ENCODE measurements at places on chromosomes 3 and 15.

DNA sequence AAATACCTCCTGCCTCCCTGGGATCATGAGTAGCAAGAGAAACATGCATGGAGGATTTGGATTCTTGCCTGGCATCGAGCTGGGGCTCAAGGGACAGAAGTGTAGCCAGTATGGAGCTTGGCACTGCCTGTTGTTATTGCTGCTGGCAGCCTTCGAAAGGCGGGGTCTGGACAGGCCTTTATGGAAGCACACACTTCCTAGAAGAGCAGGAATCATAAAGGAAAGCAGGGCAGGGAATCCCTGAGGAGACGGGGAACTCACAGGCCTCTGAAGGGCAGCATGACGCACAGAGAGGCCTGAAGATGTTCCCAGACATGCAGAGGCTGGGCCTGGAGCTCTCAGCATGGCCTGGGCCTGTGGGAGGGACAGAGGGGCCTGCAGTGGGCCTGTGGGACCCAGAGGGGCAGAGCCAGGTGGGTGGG lies 18.6 kb upstream of the SLC41A3 start:
- no peak for DNase-seq

- no peak for DNase-seq
Measured at GRCh38 chr3:6516694-6517093, 344.2 kb upstream of the GRM7 start.

DNA sequence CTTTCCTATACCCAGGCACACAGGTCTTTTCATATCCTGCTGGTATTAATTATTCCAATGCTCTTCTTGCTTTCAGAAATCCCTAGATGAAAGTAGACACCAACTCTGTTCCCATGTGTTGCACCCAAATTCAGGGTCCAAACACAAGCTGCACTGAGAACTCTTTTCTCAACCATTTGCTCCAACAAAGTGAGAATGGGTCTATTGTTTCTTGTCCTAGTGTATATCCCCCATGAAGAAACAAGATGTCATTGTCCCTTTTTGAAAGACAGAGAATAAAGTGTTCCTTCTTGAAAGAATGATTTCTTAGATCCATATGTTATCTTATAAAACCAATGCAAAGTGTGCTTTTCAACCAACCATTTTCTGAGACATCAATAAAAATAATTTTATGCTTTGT lies 353.7 kb downstream of the CNTN6 start:
- DNase-seq, result no peak

- DNase-seq, result peak; percentile 16
Measured at GRCh38 chr15:90306560-90306959, 41.1 kb downstream of the NGRN start.

DNA sequence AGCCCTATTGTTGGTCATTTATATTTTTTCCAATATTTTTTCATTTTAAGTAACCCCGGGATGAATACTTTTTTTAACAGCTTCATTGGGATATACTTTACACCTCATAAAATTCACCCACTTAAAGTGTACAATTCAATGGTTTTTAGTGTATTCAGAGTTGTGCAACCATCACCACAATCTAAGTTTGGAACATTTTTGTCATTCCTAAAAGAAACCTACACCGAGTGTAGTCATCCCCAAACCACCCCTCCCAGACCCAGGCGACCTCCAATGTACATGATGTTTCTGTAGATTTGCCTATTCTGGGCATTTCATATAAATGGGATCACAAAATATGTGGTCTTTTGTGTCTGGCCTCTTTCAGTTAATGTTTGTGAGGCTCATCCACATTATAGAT lies 118.3 kb upstream of the FRMD4B start:
- no peak for DNase-seq

GRCh38 chr3:148255981-148256969 lies 441.4 kb upstream of the AGTR1 start:
- DNase-seq, result no peak

GRCh38 chr3:165545059-165545458 lies 292.2 kb downstream of the BCHE start:
- DNase-seq, result no peak

DNA sequence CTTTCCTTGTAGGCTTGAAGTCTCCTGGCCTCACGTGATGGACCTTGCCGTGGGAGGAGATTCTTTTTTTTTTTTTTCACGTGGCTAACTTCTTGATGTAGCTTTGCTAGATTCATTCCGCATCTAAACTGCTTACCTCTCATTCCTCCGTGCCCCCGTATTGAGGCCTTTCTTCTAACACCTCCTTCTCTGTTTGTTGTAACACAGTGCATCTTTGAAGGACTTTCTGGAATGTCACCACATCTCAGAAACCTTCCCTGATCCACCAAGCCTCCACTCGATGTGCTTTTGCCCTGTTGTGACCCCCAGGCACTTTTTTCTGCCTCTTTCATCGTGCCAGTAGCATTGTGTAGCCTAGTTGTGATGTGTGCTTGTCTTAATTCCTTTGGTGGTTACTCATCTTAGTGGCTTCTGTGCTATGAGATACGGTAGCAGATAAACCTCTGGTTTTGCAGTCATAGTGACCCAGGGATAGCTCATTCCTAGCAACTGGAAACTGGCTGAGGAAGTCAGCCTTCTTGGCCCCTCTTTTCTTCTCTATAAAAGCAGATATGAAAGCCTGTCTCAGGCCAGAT lies 1.6 kb upstream of the BNC1 start:
- no peak for DNase-seq

DNA sequence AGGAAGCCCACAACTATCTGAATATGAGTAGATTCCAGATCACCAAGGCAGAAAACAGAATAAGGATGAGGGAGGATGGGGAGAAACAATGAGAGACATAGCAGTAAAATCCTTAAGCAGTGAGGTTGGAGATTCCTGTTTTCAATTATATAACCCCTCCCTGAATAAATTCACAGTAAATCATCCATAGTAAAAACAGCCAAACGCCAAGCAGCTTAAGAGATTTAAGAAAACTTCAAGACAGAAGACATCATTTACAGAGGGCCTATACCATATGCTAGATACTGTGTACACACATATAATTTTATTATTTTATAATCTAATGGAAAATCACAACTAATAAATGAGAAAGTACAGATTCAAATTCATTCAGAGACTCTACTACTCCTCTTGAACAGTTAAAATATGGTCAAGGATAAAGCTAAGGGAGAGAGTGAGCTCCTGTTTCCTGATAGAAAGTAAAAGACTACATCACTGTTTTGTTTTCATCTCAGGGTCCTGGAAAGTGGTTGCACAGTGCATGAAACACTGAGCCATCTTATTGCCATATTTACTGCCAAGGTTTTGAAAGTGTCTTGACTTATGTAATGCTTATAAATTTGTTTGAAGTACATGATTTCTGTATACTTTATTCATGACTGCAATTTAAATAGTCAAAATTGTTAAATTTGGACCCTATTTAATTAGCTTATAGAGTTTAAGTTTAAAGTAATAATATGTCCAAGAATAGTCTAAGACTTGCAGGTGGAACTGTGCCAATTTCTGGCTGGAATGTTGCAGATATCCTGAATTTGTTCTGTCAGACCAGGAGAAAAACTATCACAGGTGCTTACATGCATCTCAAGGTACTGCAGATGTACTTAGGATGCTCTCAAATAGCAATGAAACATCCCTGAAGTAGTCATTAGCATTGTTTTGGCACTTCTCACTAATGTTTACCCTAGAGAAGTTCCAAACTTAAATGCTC lies 141.4 kb downstream of the TBL1XR1 start:
- DNase-seq, result no peak

GRCh38 chr15:61227950-61228936 lies 859 bp downstream of the RORA start:
- DNase-seq, result no peak

GRCh38 chr3:78918361-78919020 lies 849.3 kb downstream of the ROBO1 start:
- no peak for DNase-seq

- peak; percentile 16 for DNase-seq
Measured at GRCh38 chr3:40191850-40192448, 117.6 kb upstream of the EIF1B start.

GRCh38 chr3:16482194-16482769 lies 31.2 kb downstream of the RFTN1 start:
- no peak for DNase-seq

DNA sequence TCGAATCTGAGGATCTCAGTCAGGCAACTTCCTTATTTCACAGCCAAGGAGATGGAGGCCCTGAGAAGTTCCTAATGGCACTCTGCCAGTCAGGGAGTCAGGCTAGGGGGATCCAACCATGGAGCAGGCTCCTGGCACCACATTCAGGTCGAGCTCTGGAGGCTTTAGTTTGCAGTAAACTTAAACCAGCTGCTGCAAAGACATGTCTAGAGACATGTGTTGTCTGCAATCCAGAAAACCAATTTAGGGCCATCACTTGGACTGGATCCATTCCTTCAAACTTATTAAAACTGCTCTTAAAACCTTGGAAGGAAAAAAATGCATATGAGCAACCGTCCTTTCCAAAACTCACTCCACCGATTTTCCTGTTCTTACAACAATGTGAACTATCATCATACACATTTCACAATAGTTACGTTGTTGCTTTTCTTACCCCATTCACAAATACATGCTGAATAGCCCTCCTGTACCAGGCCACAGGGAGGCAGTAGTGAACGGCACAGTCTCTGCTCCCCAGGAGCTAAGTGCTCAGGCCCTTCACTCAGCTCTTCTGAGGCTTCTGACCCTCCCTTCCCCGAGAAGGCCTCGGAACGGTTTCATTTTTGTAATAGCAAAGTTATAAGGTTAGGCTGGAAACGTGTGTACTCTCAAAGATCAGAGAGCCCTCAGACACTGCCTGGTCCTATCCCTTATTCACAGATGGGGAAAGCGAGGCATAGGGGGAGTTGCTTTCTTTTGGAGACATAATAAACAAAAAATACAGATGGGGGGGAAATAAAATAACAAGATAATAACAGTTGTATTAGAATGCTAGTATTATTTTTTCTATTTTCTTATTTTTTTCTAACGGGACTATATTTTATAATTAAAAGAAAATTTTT lies 20.1 kb downstream of the RFT1 start:
- no peak for DNase-seq
